ENCODE measurements at places on chromosomes 5 and 9.

DNA sequence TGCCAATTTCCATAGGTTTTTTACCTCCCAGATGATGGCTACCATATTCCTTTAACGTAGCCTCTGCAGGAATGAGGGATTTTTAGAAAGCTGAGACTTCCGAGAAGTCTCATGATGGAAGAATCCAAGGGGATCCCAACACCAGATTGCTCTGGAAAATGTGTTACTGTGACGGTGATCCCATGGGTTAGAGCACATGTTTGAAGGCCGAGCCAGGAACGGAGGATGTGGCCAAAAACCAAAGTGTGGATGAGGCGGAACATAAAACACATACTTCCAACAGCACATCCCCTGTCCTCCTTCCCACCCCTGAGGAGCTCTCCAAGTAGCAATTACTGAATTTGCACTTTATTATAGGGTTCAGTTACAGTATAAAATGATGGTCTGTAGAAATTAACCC, 82.6 kb downstream of the GPR21 start:
- no peak for DNase-seq

DNA sequence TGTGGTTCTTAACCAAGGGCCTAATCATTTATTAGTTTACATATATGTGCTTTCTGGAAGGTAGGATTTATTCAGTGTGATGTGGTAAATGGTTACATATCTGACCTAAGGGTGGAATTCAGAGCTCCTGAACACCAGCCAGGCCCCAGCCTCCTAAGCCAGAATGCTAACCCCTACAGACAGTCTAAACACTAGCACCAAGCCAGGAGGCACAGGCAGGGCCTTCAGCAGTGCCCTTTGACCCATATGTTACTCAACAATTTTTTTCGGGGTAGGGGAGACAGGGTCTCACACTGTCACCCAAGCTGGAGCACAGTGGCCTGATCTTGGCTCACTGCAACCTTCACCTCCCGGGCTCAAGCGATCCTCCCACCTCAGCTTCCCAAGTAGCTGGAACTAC, 40.3 kb downstream of the PRKACG start:
- no peak for DNase-seq

DNA sequence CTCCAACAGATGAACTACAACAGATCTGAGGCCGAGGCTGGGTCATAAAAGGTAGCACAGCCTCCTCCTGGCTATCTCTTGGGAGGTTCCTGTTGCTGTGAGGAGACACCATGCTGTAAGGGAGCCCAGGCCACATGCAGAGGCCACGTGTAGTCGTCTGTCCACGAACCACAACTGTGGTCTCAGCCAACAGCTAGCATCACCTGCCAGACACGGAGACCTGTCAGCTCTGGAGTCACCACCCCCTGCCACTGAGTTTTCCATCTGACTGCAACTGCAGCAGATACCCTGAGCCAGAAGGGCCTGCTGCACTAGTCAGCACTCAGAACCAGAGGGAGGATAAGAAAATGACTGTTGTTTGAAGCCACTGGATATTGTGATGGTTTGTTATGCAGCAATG, 12.7 kb upstream of the GOLM1 start:
- DNase-seq: no peak

DNA sequence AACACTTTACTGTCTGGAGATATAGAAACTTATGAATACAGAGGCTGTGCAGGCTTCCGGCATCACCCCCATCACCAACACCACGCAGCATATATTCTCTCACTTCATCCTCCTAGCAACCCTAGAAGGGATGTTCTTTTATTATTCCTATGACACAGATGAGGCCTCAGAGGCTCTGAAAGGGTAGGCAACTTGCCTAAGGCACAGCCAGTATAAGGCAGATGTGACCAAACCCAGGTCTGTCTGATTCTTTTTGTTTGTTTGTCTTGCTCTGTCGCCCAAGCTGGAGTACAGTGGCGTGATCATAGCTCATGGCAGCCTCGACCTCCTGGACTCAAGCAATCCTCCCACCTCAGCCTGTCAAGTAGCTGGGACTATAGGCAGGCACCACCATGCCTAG, 22.8 kb upstream of the CORO2A start:
- no peak for DNase-seq

GRCh38 chr9:95721061-95721531, 154.4 kb upstream of the ERCC6L2 start:
- peak; percentile 11 for DNase-seq

- DNase-seq: no peak
Observed at GRCh38 chr9:136373300-136374182, at the start of gene CARD9. CARD9 (minus strand) TSS chr9:136373669; CDS start chr9:136372078, 1,591 bp downstream.

DNA sequence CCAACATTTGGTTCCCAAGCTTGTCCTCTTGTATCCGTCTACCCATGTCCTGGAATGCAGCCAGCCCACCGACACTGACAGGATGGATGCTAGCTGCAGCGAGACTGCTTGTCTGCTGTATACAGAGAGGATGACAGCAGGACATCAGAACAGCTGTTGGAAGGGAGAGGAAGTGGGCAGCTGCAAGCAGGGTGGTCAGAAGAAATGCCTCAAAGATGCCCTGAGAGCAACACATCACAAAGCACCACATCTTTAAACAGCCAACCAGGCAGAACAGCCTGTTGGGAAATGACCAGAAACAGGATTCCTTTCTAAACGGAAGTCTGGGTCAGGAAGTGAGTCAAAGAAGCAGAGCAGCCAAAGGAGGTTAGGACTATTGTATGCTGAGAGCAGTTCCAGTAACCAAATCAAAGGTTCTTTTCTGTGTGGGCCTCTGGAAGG, 219.1 kb downstream of the NDUFS4 start:
- no peak for DNase-seq

- no peak for DNase-seq
Observed at GRCh38 chr9:130183133-130183762, 11.0 kb downstream of the NCS1 start.

DNA sequence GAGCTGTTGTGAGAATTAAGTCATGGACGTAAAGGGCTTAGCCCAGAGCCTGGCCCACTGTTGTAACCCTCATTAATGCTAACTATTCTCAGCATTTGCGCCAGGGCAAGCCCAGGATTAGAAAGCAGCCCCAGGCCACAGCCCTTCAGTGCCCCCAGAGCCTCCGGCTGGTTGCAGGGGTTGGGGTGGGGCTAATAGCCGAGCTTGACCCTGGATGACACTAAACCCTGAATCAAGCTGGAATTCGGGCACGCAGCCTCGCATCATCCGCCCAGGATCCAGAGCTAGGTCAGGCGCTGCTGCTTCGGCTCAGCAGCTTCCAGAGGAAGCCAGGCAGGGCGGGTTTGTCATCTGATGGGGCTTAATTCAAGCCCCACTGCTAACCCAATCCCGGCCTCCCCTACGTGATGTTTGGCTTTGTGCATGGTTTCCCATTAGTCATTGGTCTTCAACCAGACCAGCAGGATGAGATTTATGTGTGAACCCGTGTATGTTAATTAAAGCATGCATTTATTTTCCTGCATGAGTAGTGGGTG, 1.2 kb upstream of the MEGF9 start:
- no peak for DNase-seq

DNA sequence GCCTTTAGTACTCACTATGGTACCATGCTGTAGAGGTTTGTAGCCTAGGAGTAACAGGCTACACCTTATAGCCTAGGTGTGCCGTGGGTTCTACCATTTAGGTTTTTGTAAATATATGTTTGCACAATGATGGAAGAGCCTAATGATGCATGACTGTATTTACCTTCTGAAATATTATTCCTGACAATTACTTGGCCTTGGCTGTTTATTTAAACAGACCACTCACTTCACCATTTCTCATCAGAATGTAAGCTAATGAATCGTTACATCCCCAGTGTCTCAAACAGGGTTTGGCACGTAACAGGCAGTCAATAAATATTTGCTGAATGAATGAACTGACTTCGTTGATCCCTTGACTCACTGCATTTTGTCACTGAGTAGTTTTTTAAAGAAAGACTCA, 93.1 kb downstream of the MED27 start:
- peak; percentile 89 for DNase-seq

DNA sequence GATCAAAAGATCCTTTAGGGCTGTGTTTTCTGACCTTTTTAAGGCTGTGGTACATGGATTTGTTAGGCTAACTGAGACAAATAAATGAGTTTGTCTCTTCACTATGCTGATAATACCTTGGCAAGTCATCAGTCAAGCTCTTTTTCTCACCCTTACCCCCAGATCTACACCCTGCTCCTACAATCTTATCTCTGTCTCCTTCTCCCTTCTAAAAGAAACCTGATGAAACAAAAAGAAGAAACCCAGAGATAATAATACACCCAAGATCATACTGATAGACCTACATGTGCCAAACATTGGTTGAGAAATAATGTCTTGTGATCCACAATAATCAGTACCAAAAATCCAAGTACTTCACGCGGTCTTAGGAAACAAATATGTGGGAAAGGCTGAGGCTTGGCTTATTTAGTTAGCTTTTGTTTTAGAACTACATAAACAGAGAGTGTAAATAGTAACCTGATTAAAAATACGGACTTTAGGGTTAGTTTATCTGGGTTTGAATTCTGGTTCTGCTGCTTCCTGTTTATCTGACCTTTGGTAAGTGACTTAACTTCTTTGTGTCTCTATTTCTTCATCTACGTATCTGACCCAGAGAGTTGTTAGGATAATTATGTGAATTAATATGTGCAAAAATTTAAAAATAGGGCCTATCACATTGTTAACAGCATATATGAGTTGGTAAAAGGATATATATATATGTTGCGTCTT, 24.8 kb upstream of the PDCD1LG2 start:
- no peak for DNase-seq

DNA sequence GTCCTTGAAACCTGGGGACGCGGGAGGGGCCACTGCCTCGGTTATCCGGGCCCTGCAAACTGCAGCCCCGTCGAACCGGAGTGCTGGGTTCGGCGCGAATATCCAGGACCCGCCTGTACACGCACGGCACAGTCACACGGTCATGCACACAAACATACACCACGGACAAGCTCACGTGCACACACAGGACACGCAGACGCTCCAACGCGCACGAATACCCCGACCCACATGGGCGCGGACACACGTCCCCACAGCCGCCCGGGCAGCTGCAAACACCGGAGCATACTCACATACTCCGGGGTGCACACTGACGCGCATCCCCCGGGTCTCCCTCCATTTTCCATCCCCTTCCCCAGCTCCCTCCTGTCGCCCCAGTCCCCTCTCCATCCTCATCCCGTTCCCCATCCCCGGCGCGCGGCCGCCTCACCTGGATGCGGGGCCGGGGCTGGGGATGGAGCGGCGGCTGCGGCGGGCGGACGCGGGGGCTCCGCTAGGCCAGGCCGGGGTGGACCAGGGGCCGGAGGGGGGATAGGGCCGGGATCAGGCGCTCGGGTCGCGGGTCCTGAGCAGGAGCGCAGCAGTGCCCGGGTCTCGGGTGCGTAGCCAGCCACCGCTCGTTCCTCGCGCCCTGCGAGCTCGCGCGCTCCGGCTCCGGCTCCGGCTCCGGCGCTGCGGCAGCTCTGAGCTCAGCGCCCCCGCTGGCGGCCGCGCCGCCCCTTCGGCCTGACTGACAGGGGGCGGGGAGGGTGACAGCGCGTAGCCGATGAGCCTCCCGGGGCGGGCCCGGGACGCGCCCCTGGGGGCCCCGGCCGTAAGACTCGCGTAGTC, at the start of the genes EIF4E1B and SNCB:
Gene EIF4E1B (plus strand): TSS at position 823 of the 828 bp plus-strand sequence. CDS start 12,113 bp downstream, outside the sequence.
Gene SNCB (minus strand): TSS at position 682 of the 828 bp plus-strand sequence. CDS start 880 bp downstream, outside the sequence.
- DNase-seq: peak; percentile 14

DNA sequence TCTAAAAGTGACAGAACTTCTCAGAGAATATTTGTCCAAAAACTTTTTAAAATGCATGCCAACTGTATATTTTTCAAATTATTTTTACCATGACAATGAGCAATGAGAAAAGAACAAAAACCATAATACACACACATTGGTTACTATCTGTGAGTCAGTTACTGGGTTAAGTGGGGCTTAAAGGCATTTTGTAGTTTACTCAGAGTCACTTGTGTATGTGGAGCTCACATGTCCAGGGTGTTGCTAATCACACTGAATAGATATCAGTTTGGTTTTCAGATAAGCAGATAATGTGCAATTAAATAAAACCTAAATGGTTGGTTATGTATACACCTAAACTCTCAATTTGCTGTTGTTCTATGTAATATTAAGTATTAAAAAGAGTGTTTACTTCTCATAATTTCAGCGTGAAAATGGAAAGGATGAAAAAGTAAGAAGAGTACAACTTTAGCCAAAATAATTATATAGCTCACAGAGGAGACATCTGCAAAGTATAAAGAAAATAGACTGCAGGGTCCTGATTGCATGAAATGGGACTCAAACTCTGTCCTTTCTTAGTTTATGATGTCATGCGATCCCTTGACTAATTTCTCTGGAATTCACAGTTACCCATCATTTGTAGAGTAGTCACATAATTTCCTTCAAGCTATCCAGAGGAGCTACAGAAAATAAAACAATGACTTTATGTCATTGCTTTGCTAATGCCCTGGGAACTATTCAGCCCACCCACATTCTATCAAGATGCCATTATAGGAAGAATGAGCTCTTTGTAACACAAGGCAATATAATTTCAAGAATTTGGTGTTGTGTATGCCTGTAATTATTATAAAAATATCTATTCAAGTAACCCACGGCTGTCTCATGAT, 388.0 kb upstream of the ZNF608 start:
- DNase-seq: no peak

DNA sequence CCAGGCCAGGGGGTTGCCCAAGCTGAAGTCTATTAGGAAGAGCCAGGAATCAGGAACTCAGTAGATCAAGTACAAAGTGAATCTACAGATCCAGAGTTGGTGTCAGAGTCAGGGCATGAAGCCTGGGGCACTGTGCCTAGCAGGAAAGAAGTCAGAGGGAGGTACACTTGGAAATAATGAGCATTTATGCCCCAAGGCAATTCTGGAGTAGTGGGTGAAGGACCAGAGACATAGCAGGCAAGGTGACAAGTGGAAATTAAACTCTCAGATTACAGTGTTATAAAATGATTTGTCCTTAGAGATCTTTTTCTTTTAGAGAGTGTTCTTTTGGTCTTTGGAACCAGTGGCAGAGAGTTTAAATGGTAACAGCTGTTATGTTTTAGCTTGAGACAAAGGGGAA, 138.0 kb downstream of the ADAMTSL1 start:
- DNase-seq: peak; percentile 67

DNA sequence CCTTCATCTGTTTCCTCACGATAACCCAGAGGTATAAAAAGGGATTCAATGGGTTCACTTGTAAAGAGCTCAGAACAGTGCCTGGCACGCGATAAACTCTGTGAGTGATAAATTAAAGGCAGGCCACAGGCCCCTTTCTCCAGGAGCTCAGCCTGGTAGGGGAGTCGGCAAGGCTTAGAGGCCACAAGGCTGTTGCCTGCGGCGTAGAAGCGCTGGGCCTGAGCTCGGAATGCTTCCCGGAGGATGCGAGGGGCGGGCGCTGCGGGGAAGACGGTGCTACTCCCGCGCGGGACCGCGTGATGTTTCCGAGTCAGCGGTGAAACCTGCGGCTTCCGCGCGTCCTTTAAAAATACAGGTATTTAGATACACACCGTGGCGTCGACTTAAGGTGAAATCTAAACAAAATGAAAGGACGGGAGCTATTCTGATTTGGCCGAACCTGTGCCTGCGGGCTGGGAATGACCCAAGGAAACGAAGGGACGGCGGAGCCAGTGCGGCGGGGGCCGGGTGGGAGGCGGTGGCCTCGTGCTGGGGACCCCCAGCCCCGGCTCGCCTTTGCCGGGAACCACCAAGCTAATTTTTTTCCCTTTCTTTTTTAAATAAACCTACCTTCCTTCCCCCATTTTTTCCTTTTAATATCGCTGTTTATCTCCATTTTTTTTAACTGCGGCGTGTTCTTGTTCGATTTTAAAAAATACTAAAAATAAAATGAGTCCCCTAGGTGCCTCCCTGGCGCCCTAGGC, 6.2 kb downstream of the NKX2-5 start:
- DNase-seq: no peak

- DNase-seq: peak; percentile 39
Observed at GRCh38 chr9:33415501-33416038, 13.2 kb upstream of the AQP7 start.

- peak; percentile 79 for DNase-seq
Observed at GRCh38 chr5:116626272-116626723, 51.7 kb upstream of the SEMA6A start.

- DNase-seq: no peak
Observed at GRCh38 chr5:154714266-154714986, 40.8 kb upstream of the LARP1 start.
